Esophagus muscularis mucosa (tissue), 4 donors: ENCODE measurements at places on chromosomes 3 and 15. TPM values are rescaled to one million over a fixed set of nuclear protein-coding genes. Genes with fewer than 3 reads are reported as not detected.

DNA sequence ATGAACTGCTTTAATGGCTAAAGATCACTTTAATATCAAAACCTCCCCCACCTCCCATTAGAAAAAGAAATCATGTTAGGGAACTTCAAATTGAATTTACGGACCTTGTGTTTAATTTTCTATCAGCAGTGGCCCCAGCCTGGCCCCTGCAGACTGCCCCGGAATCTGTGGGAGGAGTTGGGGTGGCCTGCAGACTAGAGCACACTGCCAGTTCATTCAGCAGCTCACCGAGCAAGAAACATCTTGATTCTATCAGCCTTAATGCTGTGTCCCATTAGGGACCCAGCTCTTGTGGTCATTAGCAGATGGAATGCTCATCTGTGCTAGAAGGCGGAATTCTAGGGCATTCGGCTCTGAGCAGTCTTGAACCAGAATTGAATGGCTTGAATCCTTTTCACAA lies 54.2 kb downstream of the FLNB start:
- no peak for DNase-seq

- no peak for DNase-seq
Observed at GRCh38 chr3:60636846-60637245, 614.4 kb downstream of the FHIT start.

DNA sequence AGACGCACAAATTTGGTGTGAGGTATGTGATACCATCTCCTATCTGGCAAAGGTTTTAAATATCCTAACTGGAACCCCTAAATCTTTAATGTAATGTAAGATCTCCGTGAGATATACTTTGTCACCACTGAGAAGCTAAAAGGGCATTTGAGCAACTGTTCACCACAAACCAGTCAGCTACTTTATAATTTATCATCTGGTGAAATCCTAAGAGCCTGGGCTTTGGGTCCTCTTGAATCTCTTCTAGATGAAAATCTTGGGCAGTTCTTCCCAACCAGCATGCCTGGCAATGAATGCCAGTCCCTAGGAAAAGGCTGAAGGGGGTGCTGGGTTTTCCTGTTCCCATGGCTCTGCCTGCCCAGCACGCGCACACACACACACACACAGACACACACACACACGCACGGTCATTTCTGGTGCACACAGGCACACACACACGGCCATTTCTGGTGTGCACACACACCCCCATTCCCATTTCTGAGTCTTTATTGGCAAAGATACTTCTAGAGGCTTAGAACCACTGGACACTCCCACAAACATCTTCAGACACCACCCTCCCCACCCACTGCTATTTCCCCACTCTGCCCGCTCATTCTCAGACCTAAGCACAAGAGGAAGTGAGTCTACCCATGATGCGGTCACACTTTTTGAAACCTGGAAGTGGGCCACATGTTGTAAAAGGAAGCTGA lies 72.6 kb downstream of the MYO1E start:
- DNase-seq, result no peak

SQOR gene
- 49.8 TPM for total RNA-seq

RNF123 gene
- 31.8 TPM for total RNA-seq

GRCh38 chr15:101765772-101766456 lies 37.4 kb upstream of the OR4F6 start:
- DNase-seq, result no peak

DNA sequence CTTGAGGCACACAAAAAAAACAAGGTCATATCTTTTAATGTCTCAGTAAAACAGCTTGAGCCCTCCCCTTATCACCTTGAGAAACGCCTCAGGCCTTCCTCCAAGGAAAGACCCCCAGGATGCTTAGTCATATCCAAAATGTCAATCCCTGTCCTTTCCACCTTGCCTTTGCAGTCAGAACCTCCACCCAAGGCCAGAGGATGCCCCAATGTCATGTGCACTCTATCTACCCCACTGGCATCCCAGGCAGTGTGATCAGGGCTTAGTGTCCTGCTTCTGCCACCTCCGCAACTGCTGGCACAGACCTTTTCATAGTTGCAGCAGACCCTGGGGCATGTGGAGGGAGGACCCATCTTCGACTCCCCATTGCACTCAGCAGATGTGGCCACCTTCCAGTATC lies 268.0 kb upstream of the LRRFIP2 start:
- DNase-seq, result no peak

GRCh38 chr3:51876186-51876585 lies 785 bp upstream of the IQCF5 start:
- DNase-seq, result peak; percentile 90

DNA sequence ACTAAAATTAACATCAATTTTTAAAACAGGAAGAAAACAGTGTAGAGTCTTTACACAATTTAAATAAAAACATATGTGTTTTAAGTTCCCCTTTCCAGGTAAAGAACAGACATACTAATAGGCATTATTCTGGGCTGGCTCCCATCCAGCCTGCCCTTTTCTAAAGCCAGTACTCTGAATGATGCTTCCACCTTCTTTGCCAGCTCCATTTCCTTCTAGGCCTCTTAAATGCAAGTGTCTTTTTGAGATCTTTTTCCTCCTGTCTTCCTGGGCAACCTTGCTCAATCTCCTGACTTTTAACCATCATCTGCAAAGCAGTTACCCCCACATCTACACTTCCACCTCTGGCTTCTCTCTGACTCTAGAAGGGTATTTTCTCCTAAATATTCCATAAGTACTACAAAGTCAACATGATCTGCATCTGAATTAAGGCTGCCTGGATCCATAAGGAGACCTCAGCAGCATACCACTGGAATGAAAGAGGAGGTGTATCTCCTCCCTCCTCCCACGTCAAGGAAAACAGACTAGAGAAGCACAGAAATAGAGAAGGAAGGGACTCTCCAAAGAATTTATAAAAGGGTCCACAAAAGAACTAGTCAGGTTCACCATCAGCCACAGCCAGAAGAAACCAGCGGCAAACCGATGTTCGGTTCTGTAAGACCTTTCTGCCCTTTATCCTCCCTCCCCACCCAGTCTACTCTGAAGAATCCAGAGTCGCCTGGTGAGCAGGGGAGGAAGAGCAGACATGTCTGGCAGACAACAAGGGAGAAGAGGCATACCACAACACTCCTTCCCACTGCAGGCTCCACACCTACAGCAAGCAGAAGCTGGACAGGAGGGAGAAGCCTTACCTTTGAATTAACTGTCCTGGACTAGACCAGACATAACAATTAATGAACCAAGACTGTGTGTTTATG lies 47.1 kb downstream of the GOLIM4 start:
- no peak for DNase-seq

DNA sequence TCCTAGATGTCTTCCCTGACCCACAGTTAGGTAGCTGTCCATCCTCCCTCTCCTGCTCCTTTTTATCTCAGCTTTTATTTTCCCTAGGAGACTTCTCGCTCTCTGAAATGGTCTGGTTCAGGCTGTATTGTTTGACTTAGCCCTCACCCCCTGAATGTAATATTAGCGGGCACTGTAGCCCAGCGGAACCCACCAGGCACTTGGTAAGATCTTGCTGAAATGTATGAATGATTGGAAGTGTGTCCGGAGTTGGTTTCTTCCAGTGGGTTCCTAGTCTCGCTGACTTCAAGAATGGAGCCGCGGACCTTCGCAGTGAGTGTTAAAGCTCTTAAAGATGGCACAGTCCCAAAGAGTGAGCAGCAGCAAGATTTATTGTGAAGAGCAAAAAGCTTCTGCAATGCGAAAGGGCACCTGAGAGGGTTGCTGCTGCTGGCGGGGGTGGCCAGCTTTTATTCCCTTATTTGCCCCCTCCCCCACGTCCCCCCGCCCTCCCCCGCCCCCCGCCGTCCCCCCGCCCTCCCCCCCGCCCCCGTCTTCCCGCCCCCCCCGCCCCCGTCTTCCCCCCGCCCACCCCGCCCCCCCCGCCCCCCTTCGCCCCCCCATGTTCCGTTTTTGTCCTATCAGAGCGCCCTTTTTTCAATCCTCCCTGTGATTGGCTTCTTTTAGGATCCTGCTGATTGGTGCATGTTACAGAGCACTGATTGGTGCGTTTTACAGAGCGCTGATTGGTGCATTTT lies 694 bp upstream of the EEFSEC start:
- DNase-seq, result no peak

GRCh38 chr3:72111265-72112205 lies 326.6 kb upstream of the PROK2 start:
- DNase-seq, result no peak

EPHB1 gene
- total RNA-seq, result 1.3 TPM

GRCh38 chr15:63502843-63503738 lies 1.3 kb upstream of the USP3 start:
- DNase-seq, result peak; percentile 97

- DNase-seq, result no peak
Observed at GRCh38 chr3:178671791-178672190, 135.6 kb downstream of the KCNMB2 start.

DNA sequence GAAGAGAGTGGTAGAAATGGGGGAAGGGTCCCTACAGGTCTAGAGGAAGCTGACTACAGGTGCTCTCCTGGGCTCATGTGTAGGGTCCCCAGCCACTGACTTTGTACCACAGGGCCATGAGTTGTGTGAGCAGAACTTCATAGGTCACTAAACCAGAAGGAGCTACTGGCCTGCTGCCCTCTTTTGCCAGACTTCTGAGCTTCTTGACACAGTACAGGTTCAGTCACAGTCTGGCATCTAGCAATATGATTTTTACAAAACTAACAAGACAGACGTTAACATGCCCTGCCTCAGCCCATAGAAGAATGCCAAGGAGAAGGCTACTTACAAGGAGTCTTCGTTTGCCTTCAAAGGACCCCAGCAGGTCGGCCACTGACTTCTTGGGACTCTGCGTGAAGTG lies 3.2 kb downstream of the CCDC80 start:
- no peak for DNase-seq

CHDH gene
- total RNA-seq, result 2.4 TPM

DNA sequence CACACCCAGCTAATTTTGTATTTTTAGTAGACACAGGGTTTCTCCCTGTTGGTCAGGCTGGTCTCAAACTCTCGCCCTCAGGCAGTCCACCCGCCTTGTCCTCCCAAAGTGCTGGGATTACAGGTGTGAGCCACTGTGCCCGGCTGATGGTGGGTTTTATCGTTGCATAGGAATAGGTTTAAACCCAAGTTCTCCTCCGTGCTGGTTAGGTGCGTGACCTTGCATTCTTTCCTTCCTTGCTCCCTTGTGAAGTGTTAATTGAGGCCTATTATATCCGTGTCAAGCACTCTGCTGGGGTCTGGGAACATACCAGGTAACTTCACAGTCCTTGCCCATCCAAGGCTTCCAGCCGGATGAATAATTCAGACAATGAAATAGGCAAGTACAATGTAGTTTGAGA lies 19.3 kb upstream of the ETV5 start:
- no peak for DNase-seq

NR2E3 gene
- not detected for total RNA-seq

GRCh38 chr3:1381647-1382036 lies 288.8 kb downstream of the CNTN6 start:
- no peak for DNase-seq

DNA sequence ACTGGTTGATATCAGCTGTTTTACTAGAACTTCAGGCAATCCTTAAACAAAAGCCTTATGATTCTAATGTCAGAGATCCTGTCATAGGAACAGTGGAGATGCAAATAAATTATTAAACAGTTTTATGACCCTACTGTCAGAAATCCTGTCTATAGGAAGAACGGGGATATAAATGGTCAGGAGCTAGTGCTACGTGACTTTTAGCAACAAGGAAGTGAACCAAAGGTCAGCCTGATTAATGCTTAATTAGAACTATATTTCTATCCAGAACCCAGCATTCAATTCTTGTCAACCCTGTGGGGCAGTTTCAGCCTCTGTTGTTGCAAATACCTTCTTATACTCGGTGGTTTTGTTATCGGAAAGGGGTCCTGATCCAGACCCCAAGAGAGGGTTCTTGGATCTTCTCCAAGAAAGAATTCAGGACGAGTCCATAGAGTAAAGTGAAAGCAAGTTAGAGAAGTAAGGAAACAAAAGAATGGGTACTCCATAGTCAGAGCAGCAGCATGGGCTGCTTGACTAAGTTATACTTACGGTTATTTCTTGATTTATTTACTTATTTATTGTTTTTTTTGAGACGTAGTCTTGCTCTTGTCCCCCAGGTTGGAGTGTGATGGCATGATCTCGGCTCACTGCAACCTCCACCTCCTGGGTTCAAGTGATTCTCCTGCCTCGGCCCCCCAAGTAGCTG lies 59.9 kb upstream of the RNU6-1 start:
- DNase-seq, result no peak

SEC62 gene
- 65.6 TPM for total RNA-seq

PP2D1 gene
- total RNA-seq, result not detected

DNA sequence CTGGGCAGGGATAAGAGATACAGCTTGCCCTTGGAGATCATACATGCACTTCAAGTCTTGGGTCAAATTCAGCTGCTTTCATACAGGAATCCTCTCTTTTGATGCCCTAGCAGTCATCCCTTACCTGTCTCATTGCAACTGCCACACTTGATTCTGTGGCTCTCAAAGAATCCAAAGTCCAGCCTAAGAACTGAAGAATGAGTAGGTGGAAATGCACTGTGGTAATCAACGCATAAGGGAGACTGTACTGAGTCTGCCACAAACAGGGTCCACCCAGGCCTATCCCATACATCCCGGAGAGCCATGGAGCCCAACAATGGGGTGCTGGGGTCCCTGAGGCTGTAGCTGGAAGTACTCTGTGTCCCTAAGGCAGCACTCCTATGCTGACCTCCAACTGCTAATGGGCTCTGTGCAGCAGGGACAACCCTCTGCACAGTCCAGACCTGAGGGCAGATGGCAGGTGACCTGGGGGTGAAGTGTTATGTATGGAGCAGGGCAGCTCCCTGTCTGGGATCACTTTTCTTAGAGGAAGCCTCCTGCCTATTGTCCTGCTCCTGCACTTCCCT lies 1.7 kb upstream of the VPS18 start:
- DNase-seq, result no peak

GRCh38 chr3:59734061-59734460 lies 684.2 kb upstream of the CFAP20DC start:
- no peak for DNase-seq

CCR3 gene
- not detected for total RNA-seq

GRCh38 chr3:170420307-170420821 lies 1.7 kb downstream of the CLDN11 start:
- DNase-seq, result no peak

GRCh38 chr15:81191701-81192100 lies 5.0 kb upstream of the IL16 start:
- DNase-seq, result no peak
